Left colon (tissue), 2 donors: ENCODE measurements at places on chromosomes 13 and 19. TPM values are rescaled to one million over a fixed set of nuclear protein-coding genes. Genes with fewer than 3 reads are reported as not detected.

DNA sequence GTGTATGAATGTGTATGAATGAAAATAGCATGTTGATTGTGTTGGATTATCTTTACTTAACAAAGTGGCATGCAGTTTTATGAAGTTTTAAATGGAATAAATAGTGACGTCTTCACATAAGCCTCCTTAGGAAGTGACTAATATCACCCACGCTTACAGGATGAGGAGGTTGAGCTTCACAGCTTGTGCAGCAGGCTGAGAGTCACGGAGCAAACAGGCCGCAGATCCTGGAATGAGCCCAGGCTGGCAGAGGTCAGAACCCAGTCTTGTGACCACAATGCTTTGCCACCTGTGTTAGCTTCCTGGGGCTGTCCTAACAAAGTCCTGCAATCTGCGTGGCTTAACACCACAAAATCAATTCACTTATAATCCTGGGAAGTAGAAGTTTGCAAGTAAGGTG is 20.8 kb downstream of the LAIR2 start:
- no peak for DNase-seq

The NBEA gene
- 4.3 TPM for total RNA-seq

GRCh38 chr13:112253631-112254030 is 122.5 kb upstream of the SPACA7 start:
- DNase-seq: no peak

- DNase-seq: no peak
Observed at GRCh38 chr13:50608370-50608769, 235.1 kb downstream of the DLEU7 start.

The RUVBL2 gene
- total RNA-seq: 56.7 TPM

The CLEC17A gene
- total RNA-seq: 0.36 TPM

The NANOS3 gene
- total RNA-seq: not detected

DNA sequence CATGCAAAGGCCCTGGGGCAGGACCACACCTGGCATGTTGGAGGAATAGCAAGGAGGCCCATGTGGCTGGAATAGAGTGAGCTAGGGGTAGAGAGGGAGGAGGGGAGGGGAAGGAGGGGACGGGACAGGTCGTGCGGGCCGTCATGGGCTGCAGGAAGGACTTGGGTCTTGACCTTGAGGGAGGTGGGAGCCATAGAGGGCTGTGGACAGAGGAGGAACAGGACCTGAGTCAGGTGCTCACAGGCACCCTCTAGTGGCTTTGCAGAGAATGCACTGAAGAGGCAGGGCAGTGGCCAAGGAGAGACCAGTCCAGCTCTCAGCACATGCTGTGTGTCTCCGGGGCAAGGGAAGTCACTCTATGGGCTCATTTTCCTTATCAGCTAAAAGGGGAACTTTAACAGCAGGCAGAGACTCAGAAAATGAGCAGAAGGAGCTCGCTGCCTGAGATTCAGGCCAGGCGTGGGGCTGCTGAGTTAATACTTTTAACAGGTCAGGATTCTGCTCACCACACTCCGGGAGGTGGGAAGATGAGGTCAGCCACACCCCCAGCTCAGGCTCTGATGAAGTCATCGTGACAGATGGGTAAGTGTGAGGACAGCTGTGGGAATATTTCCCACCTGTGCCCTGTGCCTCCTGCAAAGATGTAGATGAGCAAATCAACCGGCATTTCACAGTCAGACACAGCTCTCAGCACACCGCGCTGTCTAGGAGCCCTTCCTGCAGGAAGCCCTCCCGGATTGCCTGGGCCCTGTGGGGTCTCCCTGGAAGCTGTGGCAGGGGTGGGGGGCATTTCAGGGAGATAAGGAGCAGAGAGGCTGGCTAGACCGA is 6.0 kb upstream of the TNFAIP8L1 start:
- peak; percentile 55 for DNase-seq

DNA sequence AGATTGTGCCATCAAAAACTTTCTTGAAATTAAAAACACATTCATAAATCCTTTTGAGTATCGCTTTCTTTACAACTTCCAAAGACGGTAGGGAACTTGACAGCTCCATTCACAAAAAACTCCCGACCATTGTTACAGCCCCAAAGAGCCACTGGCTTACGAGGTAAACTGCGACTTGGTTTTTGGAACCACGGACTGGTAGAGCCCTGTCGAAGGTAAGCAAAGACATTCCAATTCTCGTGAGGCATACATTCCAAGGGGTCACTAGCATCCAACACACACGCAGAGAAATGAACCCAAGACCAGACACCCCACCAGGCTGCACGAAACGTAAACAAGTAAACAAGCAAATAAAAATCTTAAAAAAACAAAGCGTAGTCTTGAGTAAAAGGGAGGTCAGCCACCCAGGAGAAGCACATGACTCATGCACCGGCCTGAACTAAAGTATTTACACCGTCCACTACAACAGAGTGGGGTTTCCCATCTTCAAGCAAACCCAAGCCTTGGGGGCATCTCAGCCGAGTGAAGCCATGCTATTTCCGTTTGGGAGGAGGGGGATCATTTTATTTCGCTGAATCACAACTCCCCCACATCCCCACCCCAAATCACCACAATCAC is 1.4 kb downstream of the BRD4 start:
- DNase-seq: no peak

- DNase-seq: no peak
Observed at GRCh38 chr13:46343279-46343994, 43.6 kb downstream of the RUBCNL start.

- peak; percentile 79 for DNase-seq
Observed at GRCh38 chr19:48568345-48568886, 16.4 kb downstream of the SULT2B1 start.

The IGFL2 gene
- total RNA-seq: not detected
